Activated CD8-positive, alpha-beta memory T cell treated with anti-CD3 and anti-CD28 coated beads, Interleukin-2, amount 50 U/mL, for 48 hours (primary cell): ENCODE measurements at places on chromosomes 6 and 20.

GRCh38 chr6:116266803-116267202, 12.9 kb downstream of the TSPYL1 start:
- no peak for DNase-seq

- no peak for DNase-seq
Observed at GRCh38 chr20:21981179-21981578, 275.7 kb downstream of the PAX1 start.

GRCh38 chr6:20574355-20574754, 40.1 kb downstream of the CDKAL1 start:
- DNase-seq = no peak

GRCh38 chr6:20924911-20925543, 390.8 kb downstream of the CDKAL1 start:
- DNase-seq = no peak

GRCh38 chr6:170358496-170358895, 51.9 kb downstream of the FAM120B start:
- no peak for DNase-seq

DNA sequence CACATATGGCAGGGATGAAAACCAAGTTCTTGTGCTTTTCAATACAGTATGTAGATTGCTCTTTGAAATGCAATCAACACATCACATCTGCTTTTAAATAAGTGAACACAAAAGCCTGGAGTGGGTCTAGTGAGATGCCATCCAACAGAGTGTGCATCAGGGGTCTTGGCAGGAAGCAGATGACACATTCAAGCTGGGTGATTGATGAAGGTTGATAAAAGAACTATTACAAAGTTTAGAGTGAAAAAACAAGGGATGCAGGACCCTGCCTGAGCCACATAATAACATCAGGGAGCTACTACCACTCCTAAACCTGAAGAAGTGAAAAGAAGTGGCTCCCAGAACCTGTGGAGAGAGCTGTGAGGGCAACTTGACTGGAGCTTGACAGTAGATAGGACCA, 16.6 kb upstream of the PLCB1 start:
- no peak for DNase-seq

DNA sequence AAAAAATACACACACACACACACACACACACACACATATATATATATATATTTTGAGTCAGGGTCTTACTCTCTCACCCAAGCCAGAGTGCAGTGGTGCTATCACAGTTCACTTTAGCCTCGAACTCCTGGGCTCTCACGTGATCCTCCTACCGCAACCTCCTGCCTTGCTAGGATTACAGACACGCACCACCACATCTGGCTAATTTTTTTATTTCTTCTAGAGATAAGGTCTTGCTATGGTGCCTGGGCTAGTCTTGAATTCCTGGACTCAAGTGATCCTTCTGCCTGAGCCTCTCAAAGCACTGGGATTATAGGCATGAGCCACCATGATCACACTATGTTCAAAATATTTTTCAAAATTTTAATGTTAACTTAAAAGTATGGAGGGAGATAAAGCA, 43.5 kb downstream of the NUP153 start:
- no peak for DNase-seq
